Fibroblast of upper back skin (primary cell): ENCODE measurements at places on chromosomes 5 and 9.

GRCh38 chr9:131284856-131285255, 4.7 kb upstream of the PLPP7 start:
- DNase-seq, result no peak

DNA sequence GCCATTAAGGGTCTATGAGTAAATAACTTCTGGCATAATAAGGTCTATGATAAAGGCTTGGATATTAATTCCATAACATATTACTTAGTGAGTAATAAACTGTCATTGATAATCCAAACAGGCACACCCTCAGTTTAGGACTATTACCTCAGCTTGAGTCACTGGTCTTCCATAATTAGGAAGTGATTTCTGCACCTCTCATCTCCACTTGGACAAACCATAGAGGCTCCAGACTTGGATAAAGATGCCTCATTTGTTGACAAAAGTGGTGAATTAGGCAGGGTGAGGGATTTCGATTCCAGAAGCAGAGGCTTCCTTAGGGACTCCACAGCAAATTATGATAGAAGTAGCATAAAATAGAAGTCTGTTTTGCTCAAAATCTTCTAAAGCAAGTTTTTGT, 127.5 kb upstream of the MTAP start:
- no peak for DNase-seq

DNA sequence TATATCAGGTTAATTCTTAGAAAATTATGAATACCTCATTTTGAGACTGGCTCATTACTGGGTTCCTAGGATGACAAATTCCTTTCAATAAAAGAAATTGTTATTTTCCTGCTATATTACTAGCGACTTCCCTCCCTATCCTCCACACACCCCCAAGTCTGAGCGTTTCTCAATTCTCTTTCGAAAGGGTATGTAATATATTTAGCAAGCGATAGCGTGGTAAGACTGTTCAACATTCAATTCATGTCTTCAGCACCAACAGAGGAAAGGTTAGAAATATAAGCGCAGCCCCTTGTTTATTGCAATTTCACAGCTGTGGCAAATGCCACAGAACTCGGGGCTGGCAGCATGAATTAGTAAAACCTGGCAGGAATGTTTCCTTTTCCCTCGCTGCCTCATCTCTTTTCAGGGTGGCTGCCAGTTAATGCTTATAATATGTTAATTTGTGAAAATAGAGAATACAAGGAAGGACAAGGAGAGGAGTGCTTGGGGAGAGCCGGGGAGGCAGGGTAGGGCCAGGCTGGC, 152.7 kb upstream of the TBCA start:
- no peak for DNase-seq

DNA sequence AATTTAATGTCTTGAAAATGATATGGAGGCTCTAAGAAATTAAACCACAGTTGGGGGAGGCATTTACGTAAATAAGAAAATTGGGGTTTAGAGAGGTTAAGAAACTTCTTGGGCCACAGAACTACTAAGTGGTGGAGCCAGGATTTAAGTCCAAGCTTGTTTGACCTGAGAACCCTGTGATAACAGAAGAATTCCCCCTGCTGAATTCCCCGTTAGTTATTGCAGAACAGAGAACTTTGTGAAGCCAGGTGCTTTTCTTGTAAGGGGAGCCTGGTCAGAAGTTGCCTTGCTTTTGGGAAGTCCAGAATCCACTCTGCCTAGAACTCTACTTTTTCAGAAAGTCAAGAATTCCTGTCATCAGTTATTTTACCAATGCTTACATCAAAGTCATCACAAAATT, 309.3 kb upstream of the SEMA6A start:
- no peak for DNase-seq

GRCh38 chr5:146884066-146884626, 5.6 kb upstream of the PPP2R2B start:
- DNase-seq, result no peak

- no peak for DNase-seq
Observed at GRCh38 chr5:82169892-82170291, 108.3 kb downstream of the RPS23 start.

DNA sequence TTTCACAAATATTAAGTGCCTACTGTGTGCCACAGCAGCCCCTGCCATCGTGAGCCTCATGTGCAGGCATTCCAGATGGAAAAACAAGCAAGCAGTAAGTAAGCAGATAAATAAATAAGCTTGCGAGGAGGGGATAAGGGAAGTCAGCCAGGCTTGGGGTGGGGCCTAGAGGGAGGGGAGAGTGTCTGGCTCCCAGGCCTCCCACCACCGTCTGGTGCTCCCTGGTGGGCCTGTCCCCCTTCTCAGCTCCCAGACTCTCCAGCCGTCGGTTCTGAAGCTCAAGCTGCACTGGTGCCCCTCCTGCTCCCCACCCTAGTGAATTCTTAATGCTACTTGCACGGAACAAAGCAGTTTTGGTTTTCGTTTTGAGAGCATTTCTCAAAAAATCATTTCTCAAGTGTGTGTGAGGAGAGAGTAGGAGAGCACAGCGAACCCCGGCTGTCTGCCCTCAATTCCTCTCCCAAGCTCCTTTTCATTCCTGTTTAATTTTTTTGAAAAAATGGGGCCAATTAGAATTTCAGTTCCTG, 6.6 kb upstream of the IER5L start:
- no peak for DNase-seq

GRCh38 chr5:174664180-174664850, 60.1 kb upstream of the MSX2 start:
- DNase-seq, result no peak

DNA sequence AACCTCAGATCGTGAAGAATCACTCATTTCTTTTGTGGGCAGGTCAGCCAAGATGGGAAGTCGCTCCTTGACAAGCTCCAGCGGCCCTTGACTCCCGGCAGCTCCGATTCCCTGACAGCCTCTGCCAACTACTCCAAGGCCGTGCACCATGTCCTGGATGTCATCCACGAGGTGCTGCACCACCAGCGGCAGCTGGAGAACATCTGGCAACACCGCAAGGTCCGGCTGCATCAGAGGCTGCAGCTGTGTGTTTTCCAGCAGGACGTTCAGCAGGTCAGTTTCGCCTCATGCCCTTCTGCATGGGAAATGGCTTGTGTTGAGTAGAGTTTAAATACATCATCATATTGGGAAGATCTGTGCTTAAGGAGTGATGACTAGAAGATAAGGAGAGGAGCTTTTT, 173.3 kb downstream of the TRIO start:
- no peak for DNase-seq

DNA sequence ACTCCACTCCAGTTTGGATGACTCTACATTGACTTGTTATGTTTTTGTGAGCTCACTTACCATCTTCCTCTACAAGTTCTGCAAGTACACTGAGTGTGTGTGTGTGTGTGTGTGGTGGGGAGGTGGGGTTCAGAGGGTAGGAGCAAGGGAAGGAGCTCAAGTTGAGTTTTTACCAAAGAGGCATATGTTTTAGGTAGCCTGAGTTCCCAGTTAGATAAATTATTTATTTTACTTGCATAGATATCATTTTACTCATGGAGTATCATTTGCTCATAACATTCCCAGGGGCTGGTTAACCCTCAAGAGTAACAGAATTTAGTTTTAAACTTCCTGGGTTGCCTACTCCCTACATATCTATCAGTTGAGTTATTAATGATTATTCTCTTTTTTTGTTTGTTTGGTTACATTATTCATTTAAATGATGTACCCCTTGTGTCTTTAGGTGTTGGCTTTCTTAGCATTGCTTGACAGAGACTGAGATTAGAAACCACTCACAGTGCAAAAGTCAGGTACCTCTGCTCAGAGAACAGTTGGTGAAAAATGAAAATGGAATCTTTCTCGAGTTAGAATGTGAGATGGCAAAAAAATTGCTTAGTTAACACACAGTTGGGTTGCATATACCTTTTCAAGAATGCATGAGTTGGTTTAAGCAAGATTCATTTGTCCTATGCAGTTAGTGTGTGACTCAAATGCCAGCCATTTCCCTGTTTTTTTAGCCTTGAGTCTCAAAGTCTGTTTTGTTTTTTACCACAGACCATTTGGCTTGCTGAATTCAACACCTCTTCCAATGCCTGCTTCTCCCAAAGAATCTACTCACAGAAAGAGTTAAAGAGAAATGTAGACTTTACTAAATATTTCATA, 29.2 kb downstream of the TNFSF8 start:
- peak; percentile 74 for DNase-seq

DNA sequence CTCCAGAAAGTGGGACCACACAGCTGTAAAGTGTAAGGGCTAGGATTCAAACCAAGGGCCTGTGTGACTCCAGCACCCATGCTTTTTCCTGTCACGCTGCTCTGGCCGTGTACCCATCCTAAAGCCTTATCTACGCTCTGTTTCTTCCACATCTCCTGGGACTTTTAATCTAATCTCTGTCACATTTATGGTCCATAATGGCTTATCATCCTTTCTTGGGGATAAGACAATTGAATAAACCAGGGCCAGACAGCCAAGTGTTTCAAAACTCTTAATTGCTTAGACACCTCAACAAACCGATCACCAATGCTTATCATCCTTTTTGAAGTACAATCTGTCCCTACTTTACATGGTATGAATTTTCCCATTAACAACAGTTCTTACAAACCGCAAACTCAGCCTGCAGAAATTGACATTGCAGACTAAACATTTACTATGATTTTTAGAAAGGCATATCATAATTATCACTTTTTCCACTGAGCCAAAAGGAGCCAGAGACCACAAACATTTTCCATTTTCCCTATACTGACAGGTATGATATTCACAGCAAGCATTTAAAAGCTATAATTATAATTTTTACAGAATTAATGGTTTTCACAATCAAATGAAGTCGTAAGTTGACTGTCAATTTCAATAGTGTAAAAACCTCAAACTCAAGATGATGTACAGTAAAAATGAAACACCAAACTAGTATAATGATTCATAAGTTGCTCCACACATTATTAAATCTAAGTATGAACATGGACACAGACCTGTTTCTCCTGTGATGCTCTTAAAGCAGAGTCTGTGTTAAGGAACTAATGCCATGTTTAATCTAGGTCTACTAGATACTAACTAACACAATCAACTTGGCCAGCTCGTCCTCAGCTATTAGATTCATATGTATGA, 99.5 kb downstream of the FBXW11 start:
- no peak for DNase-seq

- DNase-seq, result no peak
Observed at GRCh38 chr5:60821488-60822284, 22.4 kb downstream of the ELOVL7 start.

GRCh38 chr9:136489731-136490130, 6.9 kb upstream of the SEC16A start:
- DNase-seq, result no peak

DNA sequence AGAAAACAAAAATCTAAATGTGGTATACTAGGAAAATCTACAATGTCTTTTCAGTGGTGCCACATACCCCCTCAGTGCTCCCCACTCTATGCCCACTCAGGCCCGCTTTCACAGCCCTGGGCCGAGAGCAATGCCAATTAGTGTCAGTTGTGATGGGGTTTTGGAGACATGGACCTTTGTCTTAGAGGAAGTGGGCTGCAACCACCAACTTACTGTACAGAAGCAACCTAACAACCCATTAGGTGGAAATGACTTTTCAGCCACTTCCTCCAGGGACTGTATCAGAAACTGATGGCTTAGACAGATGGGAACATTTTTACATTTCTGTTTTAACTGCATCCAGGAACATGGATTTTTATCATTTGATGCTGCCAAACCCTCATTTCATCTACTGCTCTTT, 268.0 kb downstream of the BNC2 start:
- no peak for DNase-seq

GRCh38 chr5:160930406-160930805, 78.4 kb upstream of the ATP10B start:
- no peak for DNase-seq

GRCh38 chr9:117800389-117800788, 96.2 kb downstream of the TLR4 start:
- DNase-seq, result no peak

DNA sequence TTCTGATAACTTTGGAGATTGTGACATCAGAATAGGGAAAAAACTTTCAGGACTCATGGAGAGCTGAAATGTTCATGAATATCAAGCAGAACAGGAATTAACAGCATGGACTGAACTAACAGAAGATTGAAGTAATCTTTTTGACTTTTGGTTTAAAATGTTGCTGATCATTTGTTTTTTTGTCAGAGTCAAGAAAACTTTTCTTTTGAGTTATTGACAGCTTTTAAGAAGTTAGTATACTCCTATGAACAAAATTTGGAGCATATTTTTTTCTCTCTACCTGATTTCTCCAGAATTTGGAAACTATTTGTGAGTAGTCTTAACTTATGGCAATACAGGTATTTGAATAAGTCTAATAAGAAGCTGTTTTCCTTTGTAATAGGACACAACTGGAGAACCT, 244.3 kb upstream of the KLF9 start:
- DNase-seq, result no peak

DNA sequence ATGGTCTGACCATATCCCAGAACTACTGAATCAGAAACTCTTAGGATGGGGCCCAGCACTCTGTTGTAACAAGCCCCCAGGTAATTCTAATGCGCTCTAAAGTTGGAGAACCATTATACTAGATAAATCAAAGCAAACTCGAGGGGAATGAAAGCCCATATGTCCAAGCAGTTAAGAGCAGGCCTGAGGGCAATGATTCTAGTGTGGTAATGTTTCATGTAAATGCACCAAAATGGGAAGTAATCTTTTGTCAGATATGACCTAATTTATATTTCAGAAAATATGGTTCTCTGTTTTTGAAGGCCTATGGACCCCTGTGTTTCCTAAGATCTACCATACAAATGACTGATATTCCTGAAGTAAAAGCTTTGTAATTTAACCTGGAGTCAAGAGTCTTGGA, 108.0 kb upstream of the PTGER4 start:
- no peak for DNase-seq

GRCh38 chr9:32161209-32161608, 223.2 kb upstream of the ACO1 start:
- no peak for DNase-seq

- peak; percentile 8 for DNase-seq
Observed at GRCh38 chr5:79728396-79728795, 38.8 kb downstream of the CMYA5 start.

- no peak for DNase-seq
Observed at GRCh38 chr5:161085056-161085455, 233.0 kb upstream of the ATP10B start.
